ENCODE measurements at places on chromosomes 4 and X.

DNA sequence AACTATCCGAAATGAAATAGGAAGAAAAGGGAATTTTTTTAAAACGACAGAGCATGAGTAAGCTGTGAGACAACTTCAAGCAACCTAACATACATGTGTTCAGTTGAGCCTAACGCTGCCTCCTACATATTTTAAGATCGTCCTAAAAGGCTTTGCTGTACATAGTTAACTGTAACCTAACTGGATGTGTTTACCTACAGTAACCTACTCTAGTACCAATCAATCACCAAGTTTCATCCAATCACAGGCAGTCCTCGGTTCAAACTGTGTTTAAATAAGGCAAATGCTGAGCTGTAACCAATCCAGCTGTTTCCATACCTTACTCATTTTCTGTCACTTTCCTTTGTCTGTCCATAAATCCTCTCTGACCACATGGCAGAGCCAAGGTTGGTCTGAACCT, 17.1 kb downstream of the RCHY1 start:
- DNase-seq = no peak

GRCh38 chr4:24473309-24473721, 111.0 kb downstream of the DHX15 start:
- DNase-seq = no peak

GRCh38 chrX:102627640-102628039, 23.6 kb upstream of the GPRASP1 start:
- no peak for DNase-seq

DNA sequence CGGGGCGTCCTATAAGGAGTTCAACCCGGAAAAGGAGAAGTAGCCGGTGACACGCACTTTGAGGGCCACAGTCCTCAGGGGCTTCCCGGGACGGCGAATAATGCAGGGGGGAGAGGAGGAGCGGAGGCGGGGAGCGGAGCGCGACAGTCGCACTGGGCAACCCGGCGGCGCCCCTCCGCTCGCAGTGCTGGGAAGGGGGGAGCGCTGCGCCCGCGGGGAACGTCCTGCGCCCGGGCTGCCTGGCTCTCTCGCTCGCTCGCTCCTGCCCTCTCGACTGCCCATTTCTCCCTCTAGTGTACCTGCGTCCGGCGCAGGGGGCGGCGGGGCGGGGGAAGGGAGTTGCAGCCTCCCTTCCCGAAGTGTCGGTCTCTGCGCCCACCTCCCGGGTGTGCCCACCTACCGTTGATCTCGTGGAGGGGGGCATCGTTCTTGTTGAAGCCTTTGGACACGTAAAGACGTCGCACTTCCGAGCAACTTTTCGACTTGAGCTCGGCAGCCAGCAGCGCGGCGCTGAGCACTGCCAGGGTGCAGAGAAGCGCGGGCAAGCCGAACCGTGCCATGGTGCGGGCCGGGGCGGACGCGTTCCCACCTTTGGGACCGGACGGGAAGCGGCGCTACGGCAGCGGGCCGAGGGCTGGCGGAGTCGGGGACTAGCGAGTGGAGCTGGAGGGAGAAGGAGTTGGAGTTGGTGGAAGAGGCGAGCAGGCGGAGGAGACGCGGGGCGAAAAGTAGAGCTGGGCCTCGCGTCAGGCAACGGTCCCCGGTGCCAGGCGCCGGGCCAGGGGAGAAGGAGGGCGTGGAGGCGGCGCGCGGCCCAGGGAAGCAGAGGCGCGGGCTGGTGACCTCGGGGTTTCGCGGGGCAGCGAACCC, 648 bp downstream of the GPC4 start:
- no peak for DNase-seq

DNA sequence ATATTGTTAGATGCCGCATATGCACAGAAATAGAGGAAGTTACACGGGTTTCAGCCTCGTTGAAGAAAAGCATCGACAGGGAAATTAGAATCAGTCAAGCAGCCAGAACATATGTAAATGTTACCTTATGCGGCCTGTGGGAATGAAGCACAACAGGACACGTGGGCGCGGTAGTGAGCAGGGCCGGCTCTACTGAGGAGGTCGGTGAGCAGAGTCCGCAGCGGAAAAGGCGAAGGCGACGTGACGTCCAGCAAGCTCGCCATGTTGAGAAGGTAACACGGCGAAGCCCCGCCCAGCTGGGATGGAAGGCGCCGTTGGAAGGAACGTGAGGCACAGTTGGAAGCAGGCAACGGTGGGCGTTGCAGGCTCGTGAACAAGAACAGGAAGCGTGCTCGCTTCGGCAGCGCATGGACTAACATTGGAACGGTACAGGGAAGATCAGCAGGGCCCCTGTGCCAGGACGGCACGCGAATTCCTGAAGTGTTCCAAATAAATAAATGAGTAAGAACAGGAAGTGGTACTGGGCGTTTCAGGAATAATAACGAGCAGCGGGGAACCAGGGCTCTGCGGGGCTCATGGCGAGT, 54.6 kb downstream of the MTNR1A start:
- DNase-seq = no peak

- DNase-seq = no peak
Observed at GRCh38 chrX:120286733-120287512, 24.3 kb downstream of the TMEM255A start.

- peak; percentile 30 for DNase-seq
Observed at GRCh38 chr4:83535520-83536361, at the start of gene GPAT3. TSS of gene GPAT3 (plus strand) at chr4:83536108. CDS start at chr4:83536623, 515 bp downstream.

DNA sequence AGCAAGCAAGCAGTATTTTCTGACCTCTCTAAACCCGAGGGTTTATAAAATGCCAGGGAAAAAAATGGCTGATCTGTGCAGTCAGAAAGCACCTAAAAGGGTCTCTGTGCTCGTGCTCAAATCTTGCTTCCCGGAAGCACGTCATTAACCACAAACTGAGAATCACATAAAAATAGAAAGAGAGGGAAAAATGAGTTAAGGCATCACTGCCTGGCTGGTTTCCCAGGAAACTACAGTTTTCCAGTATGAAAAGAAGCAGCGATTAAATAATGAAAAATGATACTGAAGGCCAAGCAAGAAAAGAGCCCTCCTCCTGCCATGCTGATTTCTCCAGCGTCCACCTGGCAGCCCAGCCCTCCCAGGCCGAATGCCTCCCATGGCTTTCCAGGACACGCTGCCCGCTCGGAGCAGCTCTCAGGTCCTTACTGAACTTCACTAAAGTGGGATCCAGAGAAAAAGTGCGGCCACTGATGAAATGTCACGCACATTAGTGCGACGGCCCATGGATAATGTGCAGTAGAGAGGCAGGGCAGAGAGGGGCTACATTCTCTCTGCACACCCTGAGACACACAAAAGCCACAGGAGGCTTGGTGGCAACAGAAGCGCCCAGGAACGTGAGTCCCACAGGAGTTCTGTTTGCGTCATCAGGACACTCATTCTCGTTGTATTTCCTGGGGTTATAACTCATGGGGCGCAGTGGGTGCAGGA, 80.4 kb downstream of the WFS1 start:
- no peak for DNase-seq

DNA sequence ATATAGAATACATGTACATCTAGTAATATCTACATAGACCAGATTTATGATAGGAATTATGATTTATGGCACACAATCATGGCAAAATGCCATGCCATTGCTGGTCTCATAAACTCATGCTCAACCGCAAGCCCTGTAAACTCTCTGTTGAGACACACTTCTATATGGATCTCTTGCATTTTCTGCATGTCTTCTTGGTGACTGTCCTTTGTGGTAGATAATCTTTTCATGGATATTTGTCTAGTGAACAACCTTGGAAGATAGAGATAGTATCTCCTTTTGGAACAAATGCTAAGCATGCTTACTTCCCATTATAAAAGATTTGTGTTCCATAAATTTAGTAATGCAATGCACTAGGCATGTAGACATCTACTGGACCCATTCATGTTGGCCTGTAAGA, 328.0 kb downstream of the NAF1 start:
- DNase-seq = no peak

GRCh38 chrX:150569155-150569477, 695 bp downstream of the MTM1 start:
- no peak for DNase-seq

- no peak for DNase-seq
Observed at GRCh38 chrX:109704563-109704962, 28.5 kb downstream of the ACSL4 start.

GRCh38 chrX:68721546-68721945, 74.1 kb downstream of the STARD8 start:
- DNase-seq = no peak

DNA sequence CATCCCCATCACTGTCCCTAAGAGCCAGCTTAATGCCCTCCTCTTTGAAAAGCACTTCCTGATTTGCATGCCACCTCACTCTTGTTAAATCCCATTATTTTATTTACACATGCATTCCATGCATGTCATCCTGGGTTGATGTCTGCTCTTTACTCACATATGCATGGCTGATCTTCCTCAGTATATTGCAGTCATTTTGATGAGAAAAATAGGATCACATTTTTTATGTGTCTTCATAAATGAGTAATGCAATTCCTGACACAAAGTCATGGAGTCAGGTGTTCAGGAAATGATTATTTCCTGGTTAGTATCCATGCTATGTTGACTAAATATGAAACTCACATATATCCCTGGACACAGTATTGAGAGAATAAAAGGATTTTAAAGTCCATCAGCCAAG, 204.7 kb downstream of the SLIT2 start:
- no peak for DNase-seq

GRCh38 chrX:9912351-9913145, 54.6 kb upstream of the CLDN34 start:
- no peak for DNase-seq

DNA sequence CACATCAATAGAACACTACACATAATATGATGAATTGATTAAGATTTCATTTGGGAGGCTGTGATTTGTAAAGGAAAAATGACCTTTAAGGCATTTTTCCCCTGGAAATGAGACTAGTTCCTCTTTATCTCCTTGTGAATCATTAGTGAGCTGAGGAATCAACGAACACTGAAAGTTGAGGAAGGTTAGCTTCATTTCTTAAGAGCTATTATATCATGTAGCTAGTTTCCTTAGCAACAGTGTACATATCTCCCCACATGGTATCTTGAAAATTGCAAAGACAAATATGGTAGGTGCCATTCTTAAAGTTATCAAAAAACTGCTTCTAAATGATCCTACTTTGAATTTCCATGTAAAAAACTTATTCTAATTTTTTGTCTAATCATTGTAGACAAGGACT, 127.5 kb upstream of the NRK start:
- DNase-seq = no peak

GRCh38 chrX:781224-782204, 150.9 kb downstream of the SHOX start:
- no peak for DNase-seq

DNA sequence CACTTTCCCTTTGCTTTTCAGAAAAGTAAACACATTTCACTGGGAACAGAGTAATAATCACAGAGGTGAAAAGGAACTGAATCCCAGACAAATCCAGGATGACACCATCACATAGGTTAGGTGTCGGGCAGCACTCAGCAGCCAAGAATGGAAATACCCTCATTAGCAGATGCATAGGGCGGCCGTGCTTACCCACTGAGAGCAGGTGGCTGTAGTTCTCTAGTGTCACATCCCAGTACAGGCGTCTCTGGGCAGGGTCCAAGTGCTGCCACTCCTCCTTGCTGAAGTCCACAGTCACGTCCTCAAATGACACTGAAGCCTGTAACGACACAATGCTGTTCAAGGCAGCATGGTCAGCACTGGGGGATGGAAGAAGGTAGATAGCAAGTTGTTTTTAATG, 26.9 kb downstream of the ZNF41 start:
- no peak for DNase-seq

- DNase-seq = no peak
Observed at GRCh38 chr4:150999086-150999485, 16.0 kb downstream of the LRBA start.

DNA sequence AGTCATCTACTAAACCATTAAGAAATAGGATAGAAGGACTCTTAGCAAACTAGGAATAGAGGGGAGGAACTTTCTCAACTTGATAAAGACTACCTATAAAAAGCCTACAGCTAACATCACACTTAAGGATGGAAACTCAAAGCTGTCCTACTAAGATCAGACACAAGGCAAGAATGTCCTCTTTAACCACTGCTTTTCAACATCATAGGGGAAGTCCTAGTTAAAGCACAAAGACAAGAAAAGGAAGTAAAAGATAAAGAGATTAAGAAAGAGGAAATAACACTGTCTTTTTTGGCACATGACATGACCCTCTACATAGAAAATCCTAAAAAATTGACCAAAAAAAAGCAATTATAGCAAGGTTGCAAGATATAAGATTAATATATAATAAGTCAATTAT, 136.6 kb downstream of the FBXW7 start:
- DNase-seq = no peak

DNA sequence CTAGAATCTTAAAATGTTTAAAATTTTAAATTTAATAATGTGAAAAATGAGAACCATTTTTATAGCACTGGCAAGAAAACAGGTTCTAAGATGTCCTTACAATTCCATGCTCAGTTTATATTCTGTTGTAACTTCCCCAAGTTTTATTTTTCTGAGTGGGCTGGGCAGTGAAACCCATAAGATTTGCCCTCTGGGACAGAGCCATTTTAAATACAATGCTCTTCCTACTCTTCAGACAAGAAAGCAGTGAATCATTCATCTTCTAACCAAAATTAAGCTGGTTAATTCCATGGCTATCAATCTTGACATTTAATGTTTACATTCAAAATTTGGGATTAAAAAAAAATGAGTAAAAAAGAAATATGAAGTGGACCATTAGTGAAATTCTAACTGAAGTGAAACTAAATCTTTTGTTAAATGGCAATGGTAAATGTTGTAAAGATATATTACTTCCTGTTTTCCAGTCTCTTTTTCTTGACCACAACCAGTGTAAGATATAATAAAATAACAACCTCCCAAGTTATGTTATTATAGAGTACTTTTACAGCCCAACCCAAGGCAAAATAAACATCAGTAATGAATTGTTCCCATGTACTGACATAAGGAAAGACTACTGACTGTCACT, 37.2 kb upstream of the PTPN13 start:
- DNase-seq = no peak

DNA sequence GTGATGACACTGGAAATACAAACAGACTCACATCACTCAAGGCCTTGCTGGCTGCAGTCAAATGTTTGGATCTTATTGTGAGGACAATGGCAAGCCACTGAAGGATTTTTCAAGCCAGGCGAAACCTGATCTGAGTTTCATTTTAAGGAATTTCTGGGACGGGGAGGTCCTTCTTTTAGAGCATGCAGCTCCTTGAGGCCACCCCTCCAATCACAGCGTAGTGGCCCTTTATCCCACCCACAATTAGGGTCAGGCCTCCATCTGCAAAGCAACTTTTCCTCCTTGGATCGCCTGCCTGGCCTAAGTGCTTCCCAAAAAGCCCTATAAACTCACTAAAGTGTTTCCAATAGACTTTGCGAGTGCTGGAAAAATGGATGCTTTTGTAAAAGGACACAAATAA, 115.5 kb downstream of the EFHC2 start:
- no peak for DNase-seq

- no peak for DNase-seq
Observed at GRCh38 chrX:1433646-1434357, 18.9 kb downstream of the ASMTL start.

DNA sequence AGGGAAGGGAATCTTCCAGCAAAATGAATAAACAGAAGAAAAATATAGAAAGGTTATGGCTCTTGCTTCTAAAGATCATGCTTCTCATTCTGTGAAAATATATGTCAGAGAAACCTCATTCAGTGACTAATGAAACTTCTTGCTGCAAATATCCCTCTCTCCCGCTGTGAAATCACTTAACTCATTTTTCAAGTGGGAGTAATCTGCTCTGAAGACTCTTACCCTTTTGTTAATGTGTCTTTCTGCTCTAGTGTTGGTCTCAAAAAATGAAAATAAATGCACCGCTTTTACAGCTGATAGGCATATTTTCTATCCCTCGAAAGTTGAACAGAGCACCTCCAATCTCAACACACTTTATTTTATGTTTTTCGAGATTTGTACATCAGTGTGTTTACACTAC, 252.3 kb downstream of the NLGN4X start:
- no peak for DNase-seq

All from stimulated activated CD8-positive, alpha-beta memory T cell treated with anti-CD3 and anti-CD28 coated beads, Interleukin-4, amount 100 ng/mL, for 4 hours (primary cell).